ENCODE measurements at places on chromosomes 1 and 21.

GRCh38 chr1:61081686-61082310 lies 563 bp upstream of the NFIA start:
- DNase-seq, result no peak

- no peak for DNase-seq
These were observed 1.4 kb downstream of the C1orf94 start for GRCh38 chr1:34178072-34178471.

DNA sequence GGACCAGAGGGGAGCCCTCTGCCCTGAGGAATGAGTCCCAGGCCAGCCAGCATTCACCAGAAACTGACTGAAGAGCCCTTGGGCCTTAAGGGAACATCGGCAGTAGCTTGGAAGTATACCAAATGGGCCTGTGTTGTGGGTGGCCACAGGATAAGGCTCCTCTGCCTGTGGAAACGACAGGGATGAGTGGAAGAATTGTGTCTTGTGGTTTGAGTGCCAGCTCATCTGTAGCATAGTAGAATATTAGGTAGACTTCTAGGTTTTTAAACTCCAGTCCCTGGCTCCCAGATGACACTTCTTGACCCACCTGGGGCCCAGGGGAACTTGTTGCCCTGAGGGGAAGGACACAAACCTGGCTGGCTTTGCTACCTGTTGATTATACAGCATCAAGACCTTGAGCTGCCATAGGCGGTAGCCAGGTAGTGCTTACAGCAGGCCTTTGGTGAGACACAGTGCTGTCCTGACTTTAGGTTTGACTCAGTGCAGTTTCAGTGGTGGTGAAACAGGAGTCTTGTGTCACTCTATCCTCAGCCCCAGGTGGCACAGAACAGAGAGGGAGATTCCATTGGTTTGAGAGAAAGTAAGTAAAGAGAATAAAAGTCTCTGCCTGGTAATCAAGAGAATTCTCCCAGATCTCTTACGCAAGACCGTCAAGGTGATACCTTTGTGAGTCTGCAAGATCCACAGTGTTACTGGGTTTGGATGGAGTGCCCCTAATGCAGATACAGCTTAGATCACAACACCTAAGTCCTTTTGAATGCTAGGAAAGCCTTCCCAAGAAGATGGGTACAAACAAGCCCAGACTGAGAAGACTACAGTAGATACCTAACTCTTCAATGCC lies 50.2 kb downstream of the RABGAP1L start:
- DNase-seq, result no peak

- no peak for DNase-seq
These were observed 321.9 kb downstream of the SETD4 start for GRCh38 chr21:35738347-35738961.

GRCh38 chr1:246488674-246489073 lies 18.4 kb downstream of the SMYD3 start:
- DNase-seq, result no peak

GRCh38 chr1:185062710-185063370 lies 17.5 kb downstream of the RNF2 start:
- DNase-seq, result no peak

- no peak for DNase-seq
These were observed 14.0 kb upstream of the RAP1A start for GRCh38 chr1:111605576-111605975.

- DNase-seq, result no peak
These were observed 660.6 kb upstream of the B3GALT2 start for GRCh38 chr1:193846876-193847604.

- no peak for DNase-seq
These were observed 187.7 kb upstream of the USP24 start for GRCh38 chr1:55402671-55403464.

- no peak for DNase-seq
These were observed 5.0 kb downstream of the RAP1GAP start for GRCh38 chr1:21663951-21664805.

DNA sequence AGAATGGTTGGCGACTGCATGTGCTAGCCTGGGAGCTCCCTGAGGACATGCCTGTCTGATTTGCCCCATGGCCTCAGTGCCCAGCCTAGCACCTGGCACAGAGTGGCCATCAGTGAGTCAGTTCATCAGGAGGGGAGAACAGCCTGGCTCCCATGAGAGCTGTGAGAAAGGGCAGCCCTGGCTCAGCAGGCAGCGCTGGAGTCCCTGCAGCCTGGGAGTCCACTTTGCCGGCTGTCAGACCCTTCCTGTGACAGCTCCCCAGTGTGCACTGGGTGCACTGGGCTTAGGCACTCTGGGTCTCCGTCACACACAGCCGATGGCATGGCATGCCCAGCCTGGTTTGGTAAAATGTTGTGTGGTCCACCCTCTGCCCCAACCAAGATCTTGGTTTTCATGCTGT lies 28.7 kb downstream of the LDLRAP1 start:
- DNase-seq, result no peak
